ENCODE measurements at places on chromosomes 4 and X.

- no peak for DNase-seq
Measured at GRCh38 chrX:124358800-124359383, 12.5 kb downstream of the SH2D1A start.

- no peak for DNase-seq
Measured at GRCh38 chr4:111214371-111214770, 591.5 kb upstream of the PITX2 start.

- no peak for DNase-seq
Measured at GRCh38 chr4:99411041-99411440, 24.1 kb downstream of the ADH7 start.

DNA sequence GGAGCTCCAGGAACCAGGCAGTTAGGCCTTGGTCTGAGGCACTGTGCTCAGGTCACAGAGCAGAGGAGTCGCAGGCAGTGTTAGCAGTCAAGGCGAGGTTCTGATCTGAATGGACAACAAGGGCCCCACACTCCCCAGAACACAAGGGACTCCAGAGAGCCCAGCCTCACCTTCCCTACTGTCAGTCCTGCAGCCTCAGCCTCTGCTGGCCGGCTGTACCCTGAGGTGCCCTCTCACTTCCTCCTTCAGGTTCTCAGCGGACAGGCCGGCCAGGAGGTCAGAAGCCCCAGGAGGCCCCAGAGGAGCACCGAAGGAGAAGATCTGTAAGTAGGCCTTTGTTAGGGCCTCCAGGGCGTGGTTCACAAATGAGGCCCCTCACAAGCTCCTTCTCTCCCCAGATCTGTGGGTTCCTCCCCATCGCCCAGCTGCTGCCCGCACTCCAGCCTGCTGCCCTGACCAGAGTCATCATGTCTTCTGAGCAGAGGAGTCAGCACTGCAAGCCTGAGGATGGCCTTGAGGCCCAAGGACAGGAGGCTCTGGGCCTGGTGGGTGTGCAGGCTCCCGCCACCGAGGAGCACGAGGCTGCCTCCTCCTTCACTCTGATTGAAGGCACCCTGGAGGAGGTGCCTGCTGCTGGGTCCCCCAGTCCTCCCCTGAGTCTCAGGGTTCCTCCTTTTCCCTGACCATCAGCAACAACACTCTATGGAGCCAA, 26.2 kb downstream of the MAGEA9 start:
- DNase-seq = no peak

- DNase-seq = no peak
Measured at GRCh38 chrX:20260885-20261284, 5.8 kb downstream of the RPS6KA3 start.
